ENCODE measurements at places on chromosomes 5 and 9. TPM values are rescaled to one million over a fixed set of nuclear protein-coding genes. Genes with fewer than 3 reads are reported as not detected.
A peak's percentile ranks its signal among the peaks of the same experiment; 100 is the strongest.

DNA sequence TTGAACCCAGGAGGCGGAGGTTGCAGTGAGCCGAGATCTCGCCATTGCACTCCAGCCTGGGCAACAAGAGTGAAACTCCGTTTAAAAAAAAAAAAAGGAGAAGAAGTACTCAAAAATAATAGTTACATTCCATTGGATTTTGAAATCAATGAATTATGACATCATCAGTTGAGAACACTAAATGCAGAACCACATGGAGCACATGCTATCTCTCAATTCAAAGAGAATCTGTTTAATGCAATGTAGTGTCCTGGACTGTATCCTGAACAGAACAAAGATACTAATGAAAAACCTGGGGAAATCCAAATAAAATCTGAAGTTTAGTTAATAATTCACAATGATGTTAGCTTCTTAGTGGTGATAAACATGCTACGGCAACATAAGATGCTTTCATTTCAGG lies 20.3 kb downstream of the CDC14B start:
- peaks cover 11% of the 10 kb centered on the region for H3K4me1 ChIP-seq
- no peaks in the 10 kb centered on the region for H3K27me3 ChIP-seq
- no peak for DNase-seq
- H3K36me3 ChIP-seq: no peaks in the 10 kb centered on the region

DNA sequence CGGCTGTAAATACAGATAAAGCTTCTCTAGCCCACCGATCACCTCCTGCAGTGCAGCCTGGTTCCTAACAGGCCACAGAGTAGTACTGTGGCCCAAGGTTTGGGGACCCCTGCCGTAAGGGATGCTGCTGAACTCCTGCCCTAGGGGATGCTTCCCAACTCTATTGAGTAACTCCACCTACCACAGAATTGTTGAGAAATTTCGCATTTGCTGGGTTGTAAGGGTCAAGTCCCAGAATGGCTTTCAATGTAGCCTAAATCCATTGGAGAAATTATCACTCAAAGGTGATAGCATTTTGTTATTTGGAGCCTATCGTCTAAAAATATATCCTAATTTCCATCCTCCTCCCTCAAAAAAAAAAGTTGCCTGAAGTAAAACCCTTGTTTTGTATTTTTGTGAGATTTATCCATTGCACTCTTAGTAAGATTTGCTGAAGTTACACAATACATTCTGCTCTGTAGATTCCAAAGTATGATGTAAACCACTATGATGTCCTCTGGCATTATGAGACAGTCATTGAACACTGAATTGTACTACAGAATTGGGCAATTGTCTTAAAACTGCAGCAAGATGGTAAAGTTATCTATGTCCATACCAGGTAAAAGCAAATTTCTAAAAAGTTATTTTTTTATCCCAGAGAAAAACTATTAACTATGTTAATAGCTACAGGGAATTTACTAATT lies 14.0 kb downstream of the ACTBL2 start:
- H3K36me3 ChIP-seq: no peaks in the 10 kb centered on the region
- no peaks in the 10 kb centered on the region for H3K4me1 ChIP-seq
- no peaks in the 10 kb centered on the region for H3K27me3 ChIP-seq

GRCh38 chr5:104937598-104937997 lies 1375.0 kb upstream of the NUDT12 start:
- no peaks in the 10 kb centered on the region for H3K27me3 ChIP-seq
- no peaks in the 10 kb centered on the region for H3K4me1 ChIP-seq
- H3K27ac ChIP-seq: no peak overlapping the region
- no peaks in the 10 kb centered on the region for H3K36me3 ChIP-seq
- DNase-seq: no peak
- no peak overlapping the region for H3K4me3 ChIP-seq

Gene NME5
- total RNA-seq: not detected

GRCh38 chr5:135596157-135596763 lies 17.5 kb upstream of the CXCL14 start:
- no peak overlapping the region for H3K4me3 ChIP-seq
- H3K36me3 ChIP-seq: no peaks in the 10 kb centered on the region
- peak; percentile 37 for DNase-seq
- no peaks in the 10 kb centered on the region for H3K27me3 ChIP-seq
- no peak overlapping the region for H3K27ac ChIP-seq

DNA sequence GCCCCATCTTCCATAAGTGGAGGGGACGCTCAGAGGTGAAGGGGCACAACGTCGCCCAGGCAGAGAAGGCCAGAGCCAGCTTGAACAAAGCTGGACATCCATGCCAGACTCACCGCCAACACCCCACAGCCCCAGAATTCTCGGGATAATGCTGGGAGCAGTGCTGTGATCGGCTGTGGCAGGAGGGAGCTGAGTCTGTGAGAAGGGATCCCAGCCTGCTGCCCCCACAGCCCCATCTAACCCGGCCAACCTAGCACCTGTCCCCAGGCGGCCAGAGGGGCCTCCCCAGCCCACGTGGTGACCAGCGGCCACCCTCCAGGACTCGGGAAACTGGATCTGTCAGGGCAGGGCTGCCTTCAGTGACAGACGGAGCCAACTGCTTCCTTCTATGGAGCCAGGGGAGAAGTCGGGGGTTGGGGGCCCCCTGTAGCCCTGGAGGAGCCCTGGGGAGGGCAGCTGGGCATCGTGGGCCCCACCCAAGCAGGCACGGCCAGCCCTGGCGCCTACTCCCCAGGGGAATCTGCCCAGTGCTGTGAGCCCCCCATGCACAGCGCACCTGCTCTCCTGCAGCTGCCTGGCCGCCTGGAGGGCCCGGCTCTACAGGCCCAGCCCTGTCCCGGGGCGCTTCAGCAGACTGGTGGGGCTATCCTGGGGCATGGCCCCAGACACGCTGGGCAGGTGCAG lies 6.0 kb downstream of the BRD3 start:
- H3K4me3 ChIP-seq: no peak overlapping the region
- no peaks in the 10 kb centered on the region for H3K27me3 ChIP-seq
- peaks cover 93% of the 10 kb centered on the region for H3K4me1 ChIP-seq
- DNase-seq: no peak
- H3K36me3 ChIP-seq: no peaks in the 10 kb centered on the region

GRCh38 chr9:93368437-93368836 lies 83.0 kb upstream of the FAM120A start:
- DNase-seq: no peak
- no peaks in the 10 kb centered on the region for H3K36me3 ChIP-seq

Gene PDGFRB
- 51.4 TPM for total RNA-seq

DNA sequence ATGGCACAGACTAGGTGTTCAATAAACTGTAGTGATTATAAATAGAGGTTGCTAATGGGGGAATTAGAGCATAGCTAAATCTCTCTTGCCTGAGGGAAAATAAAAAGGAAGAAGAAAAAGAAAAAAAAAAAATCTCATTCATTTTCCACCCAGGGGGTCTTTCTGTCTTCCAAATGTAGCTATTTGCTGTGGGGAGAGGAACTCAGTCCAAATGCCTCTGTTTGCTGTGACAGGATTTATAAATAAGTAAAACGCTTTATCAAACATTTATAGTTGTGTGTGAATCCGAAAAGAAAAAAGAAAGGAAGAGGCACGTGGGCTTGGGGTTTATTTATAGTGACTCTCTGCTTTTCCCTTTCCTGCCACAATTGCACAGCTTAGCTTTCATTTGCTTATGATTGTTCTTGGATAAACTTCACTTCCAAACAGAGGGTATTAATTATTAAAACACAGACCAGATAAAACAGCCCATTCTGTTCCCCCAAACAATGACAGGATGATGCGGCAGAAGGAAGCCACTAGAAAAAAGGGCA lies 245.7 kb downstream of the ASTN2 start:
- H3K27ac ChIP-seq: no peak overlapping the region
- H3K36me3 ChIP-seq: no peaks in the 10 kb centered on the region
- no peaks in the 10 kb centered on the region for H3K27me3 ChIP-seq
- no peak for DNase-seq
- H3K4me3 ChIP-seq: no peak overlapping the region

DNA sequence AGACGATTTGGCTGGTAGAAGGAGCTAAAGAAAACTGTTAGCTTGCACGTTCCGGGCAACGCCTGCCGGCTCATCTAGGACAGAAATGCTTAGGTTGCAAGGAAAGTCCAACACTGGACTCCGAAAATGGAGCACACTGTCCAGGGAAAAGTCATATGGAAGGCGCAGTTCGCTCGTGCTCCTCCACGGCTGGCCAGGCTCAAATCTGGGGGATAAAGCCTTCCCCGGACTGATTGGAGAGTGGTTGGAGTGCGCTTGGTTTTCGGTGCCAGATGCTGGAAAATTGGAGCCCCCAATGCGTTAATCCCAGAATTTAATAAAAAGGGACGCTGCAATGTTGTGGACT lies 955 bp downstream of the CDH6 start:
- H3K27ac ChIP-seq: no peak overlapping the region
- H3K36me3 ChIP-seq: no peaks in the 10 kb centered on the region
- H3K4me1 ChIP-seq: peaks cover 18% of the 10 kb centered on the region
- DNase-seq: no peak
- peaks cover 47% of the 10 kb centered on the region for H3K27me3 ChIP-seq

DNA sequence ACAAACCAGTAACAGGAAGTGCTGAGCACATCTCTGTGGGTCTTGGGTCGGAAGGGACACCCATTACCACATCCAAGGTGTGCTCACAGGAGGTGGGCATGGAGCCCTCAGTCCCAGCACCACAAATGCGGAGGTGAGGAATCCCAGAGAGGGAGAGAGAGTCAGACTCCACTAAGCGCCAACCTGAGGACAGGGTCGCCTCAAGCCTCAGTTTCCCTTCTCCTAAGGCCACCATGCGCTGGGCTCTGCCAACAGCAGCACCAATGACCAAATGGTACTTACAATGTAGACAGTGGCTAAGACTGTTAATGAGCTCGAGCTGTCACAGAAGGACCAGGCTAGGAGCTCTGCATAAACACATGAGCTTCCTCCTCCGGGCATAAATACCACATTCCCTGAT lies 43.1 kb downstream of the BICD2 start:
- H3K4me1 ChIP-seq: peaks cover 62% of the 10 kb centered on the region
- no peak overlapping the region for H3K4me3 ChIP-seq
- no peak overlapping the region for H3K27ac ChIP-seq
- no peaks in the 10 kb centered on the region for H3K27me3 ChIP-seq

- no peak overlapping the region for H3K27ac ChIP-seq
- H3K36me3 ChIP-seq: no peaks in the 10 kb centered on the region
- no peak overlapping the region for H3K4me3 ChIP-seq
Observed at GRCh38 chr9:120718316-120718715, 4.0 kb upstream of the MEGF9 start.

Gene SNCB
- total RNA-seq: not detected

Gene SPATA31E1
- not detected for total RNA-seq

GRCh38 chr9:121667214-121667613 lies 15.8 kb downstream of the DAB2IP start:
- no peak overlapping the region for H3K27ac ChIP-seq
- H3K27me3 ChIP-seq: no peaks in the 10 kb centered on the region
- peaks cover 2% of the 10 kb centered on the region for H3K4me1 ChIP-seq
- H3K4me3 ChIP-seq: no peak overlapping the region

DNA sequence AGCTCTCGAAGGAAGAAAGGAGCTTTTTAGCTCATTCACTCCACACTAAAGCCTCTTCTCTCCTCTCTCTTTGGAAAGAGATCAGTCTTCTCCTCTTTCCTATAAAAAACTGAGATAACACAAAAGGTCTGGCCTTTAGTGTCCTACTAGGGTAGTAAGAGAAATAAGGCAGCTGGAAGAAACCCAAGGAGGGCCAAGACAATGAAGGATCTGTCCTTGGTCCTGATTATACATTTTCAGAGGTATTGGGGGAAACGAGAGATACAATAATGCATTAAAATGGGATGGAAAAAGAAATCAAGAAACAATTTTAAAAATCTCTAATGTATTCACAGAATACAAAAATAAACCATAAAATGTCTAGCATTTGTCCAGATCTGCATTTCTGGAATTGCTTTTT lies 184.0 kb downstream of the SLF1 start:
- H3K27me3 ChIP-seq: no peaks in the 10 kb centered on the region
- no peak overlapping the region for H3K27ac ChIP-seq
- H3K36me3 ChIP-seq: no peaks in the 10 kb centered on the region
- H3K4me3 ChIP-seq: no peak overlapping the region
- no peak for DNase-seq

Gene FBLL1
- total RNA-seq: 1.7 TPM

DNA sequence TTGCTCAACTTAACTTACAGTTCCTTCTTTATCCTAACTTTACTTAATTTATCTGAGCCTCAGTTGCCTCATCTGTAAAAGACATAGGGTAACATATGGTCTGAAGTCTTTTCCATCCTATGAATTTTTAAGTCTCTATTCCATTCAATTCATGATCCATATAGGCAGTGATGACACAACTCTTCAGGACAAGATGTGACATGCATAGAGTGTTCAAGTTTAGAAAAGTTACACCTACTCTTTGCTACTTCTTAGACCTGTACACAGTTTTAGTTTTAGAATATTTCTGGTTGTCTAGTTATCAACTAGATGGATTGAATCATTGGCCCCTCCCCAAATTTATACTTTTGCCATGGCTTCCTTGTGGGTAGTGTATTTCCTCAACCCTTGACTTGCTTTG lies 50.7 kb upstream of the ELL2 start:
- no peak overlapping the region for H3K27ac ChIP-seq
- DNase-seq: no peak
- H3K4me3 ChIP-seq: no peak overlapping the region
- no peaks in the 10 kb centered on the region for H3K27me3 ChIP-seq

GRCh38 chr5:75006865-75007822 lies 45.2 kb downstream of the GCNT4 start:
- H3K4me1 ChIP-seq: no peaks in the 10 kb centered on the region
- no peaks in the 10 kb centered on the region for H3K27me3 ChIP-seq
- H3K27ac ChIP-seq: no peak overlapping the region
- no peaks in the 10 kb centered on the region for H3K36me3 ChIP-seq

Gene SLC4A9
- total RNA-seq: 0.56 TPM

Gene LCN1
- not detected for total RNA-seq

DNA sequence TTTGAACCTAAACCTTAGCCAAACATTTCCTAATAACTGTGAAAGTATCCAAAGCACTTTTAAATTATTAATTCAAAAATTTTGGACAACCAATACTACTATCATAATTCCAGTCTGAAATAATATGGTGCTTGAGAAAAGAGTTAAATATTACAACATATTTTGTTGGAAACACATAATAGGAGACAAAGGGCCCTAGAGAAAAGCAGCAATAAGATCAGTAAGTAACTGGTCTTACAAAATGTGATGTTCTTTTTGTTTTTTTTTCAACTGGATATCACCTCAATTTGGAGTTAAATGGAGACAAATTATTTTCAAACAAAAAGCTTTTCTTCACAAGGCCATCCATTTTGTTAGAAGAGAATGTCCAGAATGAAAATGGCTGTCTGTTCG lies 21.1 kb downstream of the SRFBP1 start:
- H3K27ac ChIP-seq: no peak overlapping the region
- H3K36me3 ChIP-seq: no peaks in the 10 kb centered on the region
- no peak for DNase-seq
- no peak overlapping the region for H3K4me3 ChIP-seq
- peaks cover 19% of the 10 kb centered on the region for H3K4me1 ChIP-seq

- no peak for DNase-seq
Observed at GRCh38 chr9:123550012-123550411, 194.0 kb downstream of the CRB2 start.

- no peak for DNase-seq
- no peaks in the 10 kb centered on the region for H3K27me3 ChIP-seq
- no peak overlapping the region for H3K4me3 ChIP-seq
- no peaks in the 10 kb centered on the region for H3K36me3 ChIP-seq
- no peaks in the 10 kb centered on the region for H3K4me1 ChIP-seq
- H3K27ac ChIP-seq: no peak overlapping the region
Observed at GRCh38 chr9:16561121-16561520, 309.3 kb downstream of the BNC2 start.

GRCh38 chr9:85530721-85531120 lies 211.0 kb downstream of the AGTPBP1 start:
- H3K27me3 ChIP-seq: no peaks in the 10 kb centered on the region
- no peaks in the 10 kb centered on the region for H3K36me3 ChIP-seq
- no peak overlapping the region for H3K27ac ChIP-seq
